ENCODE measurements at places on chromosomes 6 and 20.

GRCh38 chr6:32267035-32267434 lies 43.2 kb upstream of the NOTCH4 start:
- no peak for DNase-seq

GRCh38 chr6:135108692-135109091 lies 54.1 kb upstream of the HBS1L start:
- no peak for DNase-seq

- no peak for DNase-seq
Observed at GRCh38 chr6:168116975-168117899, 38.2 kb upstream of the FRMD1 start.

DNA sequence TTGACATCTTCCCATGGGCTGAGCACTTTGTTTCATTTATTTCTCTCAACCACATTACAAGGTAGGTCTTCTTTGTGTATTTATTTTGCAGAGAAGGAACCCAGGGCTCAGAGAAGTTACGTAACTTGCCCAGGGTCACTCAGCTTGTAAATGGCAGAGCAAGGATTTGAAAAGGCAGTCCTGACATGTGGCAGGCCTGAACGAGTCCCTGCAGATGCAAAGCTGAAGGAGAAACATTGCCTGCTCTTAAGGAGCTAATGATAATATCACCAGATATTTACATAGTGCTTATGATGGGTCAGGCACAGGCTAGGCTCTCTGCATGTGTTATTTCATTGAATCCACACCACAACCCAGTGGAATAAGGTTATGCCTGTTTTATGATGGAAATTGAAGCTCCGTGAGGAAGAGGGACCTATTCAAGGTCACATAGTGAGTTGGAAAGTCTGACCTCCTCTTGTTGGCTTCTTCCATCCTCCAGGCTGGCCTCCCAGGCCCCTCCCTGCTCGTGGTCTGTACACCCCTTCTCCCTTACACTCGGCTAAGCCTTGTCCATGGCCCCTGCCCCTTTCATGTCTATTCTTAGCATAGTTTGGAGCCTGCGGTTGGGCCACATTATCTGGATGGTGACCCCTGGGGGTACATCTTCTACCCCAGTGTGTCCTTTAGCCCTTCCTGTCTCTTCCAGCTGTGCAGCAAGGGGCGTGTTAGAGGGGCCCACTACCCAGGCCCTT lies 12.5 kb downstream of the MYH7B start:
- DNase-seq = no peak

- no peak for DNase-seq
Observed at GRCh38 chr20:50675671-50676376, 15.5 kb downstream of the RIPOR3 start.

GRCh38 chr6:92427453-92427852 lies 991.9 kb downstream of the EPHA7 start:
- no peak for DNase-seq

DNA sequence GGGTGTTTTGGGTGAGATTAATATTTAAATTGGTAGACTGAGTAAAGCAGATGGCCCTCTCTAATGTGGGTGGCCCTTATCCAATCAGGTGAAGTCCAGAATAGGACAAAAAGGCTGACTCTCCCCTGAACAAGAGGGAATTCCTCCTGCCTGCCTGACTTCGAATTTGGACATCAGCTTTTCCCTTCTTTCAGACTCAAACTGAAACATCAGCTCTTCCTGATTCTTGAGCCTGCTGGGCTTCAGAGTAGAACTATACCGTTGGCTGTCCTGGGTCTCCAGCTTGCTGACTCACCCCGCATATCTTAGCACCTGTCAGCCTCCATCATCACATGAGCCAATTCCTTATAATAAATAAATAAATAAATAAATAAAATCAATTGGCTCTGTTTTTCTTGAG lies 15.0 kb upstream of the TGM6 start:
- no peak for DNase-seq

DNA sequence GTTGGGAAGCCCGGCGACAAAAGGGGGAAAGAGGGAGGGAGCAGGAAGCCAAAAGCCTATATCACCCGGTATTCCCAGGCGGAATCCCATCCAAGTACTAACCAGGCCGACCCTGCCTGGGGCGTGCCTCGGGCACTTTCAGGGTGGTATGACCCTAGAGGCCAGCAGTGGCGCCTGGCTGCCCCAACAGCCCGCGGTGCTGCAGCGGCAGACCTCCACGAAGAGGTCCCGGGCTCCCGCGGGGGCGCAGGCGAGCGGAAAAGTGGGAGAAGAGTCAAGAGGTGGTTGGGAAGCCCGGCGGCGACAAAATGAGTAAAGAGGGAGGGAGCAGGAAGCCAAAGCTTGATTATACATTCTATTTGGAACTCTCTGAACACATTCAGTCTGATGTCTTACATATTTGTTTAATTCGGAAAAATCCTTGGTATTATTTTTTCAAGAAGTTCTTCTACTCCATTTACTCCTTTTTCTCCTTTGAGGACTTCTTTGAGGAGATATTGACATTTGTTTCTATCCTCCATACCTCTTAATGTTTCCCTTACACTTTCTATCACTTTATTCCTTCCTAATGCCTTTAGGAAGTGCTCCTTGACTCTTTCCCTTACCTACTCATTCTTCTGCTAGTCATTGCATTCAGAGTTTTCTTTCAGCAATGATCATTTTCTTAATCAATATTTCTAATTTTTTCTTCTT lies 11.5 kb downstream of the TREML4 start:
- DNase-seq = no peak

- DNase-seq = peak; percentile 33
Observed at GRCh38 chr6:104705095-104705707, 154.5 kb downstream of the HACE1 start.

GRCh38 chr6:121830736-121831135 lies 395.3 kb downstream of the GJA1 start:
- peak; percentile 94 for DNase-seq

DNA sequence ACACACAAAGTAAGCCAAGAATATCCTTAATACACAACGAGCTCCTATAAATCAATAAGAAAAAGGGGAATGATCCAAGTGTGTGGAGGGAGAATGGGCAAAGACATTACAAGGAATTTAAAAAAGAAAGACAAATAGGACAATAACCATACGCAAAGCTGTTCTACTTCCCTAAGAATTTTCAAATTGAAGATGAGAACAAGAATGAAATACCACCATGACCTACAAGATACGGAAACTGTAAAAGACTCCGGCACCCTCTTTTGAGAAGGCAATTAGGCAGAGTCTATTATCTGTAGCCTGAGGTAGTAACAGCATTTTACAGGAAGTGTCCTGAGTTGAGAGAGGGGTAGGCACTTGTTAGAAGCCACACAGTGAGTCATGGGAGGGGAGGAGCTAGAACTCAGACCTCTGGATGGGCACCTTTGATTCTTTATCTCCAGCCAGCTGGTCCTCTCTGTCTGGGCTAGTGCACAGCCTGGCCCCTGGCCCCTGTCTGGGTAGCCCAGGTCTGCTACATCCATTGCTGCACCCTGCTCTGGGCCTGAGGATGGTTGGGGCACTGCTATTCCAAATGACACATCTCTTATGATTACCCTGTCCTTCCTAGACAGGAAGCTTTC lies 15.3 kb downstream of the RSPO4 start:
- no peak for DNase-seq

GRCh38 chr6:88574031-88574430 lies 389.4 kb downstream of the RNGTT start:
- no peak for DNase-seq

GRCh38 chr6:5084360-5084780 lies 771 bp upstream of the PPP1R3G start:
- DNase-seq = no peak

GRCh38 chr6:40523505-40524172 lies 63.5 kb downstream of the LRFN2 start:
- DNase-seq = no peak

DNA sequence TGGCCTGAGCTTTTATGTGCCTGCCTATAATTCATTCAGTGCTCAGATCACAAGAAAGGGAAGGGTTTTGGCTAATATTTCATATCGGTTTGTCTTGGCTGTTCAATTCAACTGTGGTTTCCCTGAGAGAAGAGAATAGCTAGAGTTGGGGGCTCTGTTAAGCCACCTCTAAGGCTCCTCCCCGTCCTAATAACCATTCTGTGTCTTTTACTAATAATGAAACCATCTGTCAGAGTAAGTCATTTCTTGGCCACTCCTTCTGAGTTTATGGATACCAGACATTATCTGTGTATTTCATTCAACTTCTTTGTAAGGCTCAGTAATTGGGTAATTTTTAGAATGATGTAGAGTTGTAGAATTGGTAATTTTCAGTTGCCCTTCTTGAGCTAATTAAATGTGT lies 5.2 kb downstream of the STX11 start:
- peak; percentile 61 for DNase-seq

DNA sequence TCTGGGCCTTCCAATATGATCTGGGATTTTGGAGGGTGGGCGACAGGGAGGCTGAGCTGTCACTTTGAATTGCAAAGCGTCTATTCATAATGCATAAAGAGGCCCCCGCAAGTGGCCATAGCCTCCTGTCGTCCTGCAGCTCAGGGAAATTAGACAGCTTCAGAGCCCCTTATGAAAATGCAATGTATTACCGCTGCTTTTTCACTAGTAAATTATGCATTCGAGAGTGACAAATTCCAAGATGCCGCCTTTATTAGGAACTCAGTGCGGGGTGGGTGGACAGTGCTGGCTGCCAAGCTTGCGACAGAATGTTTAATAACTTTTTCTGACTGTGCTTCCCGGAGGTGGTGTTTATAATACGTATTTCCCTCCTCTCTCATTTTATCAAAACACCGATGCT lies 168.5 kb downstream of the DHX35 start:
- DNase-seq = no peak

GRCh38 chr6:35216851-35217811 lies 3.4 kb downstream of the SCUBE3 start:
- no peak for DNase-seq

GRCh38 chr6:29861521-29862255 lies 34.1 kb downstream of the HLA-G start:
- DNase-seq = no peak

GRCh38 chr6:20952699-20953474 lies 418.6 kb downstream of the CDKAL1 start:
- peak; percentile 28 for DNase-seq

DNA sequence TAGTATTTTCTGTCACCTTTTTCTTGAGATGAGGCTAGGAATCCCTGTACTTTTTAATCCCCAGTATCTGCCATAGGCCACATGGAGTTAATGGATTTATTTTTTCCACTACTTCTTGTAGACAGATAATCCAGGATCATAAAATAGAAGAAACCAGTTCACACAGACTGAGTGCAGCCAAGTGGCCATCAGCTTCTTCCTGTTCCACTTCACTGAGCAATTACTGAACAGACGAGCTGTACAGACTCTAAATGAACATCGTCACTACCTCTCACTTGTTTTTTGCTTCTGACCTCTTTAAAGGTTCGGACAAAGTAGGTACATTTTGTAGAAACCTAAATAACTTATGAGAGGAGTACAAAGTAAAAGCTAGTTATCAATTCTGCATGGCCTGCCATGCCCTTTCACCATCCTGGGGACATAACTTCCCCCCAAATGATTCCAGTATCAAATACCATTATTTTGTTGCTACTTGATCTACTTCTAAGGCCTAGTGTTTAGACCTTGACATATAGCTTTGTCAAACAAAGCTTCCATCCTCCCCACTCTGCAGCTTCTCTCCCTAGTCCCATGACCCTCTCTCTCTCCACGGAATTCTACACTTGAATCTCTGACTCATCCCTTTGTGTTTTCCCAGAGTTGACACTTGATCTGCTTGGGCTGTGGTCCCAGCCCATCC lies 34.4 kb upstream of the ARHGAP18 start:
- DNase-seq = no peak

GRCh38 chr20:37053230-37053950 lies 42.4 kb downstream of the RBL1 start:
- DNase-seq = no peak
